ENCODE measurements at places on chromosomes 12 and 14.

DNA sequence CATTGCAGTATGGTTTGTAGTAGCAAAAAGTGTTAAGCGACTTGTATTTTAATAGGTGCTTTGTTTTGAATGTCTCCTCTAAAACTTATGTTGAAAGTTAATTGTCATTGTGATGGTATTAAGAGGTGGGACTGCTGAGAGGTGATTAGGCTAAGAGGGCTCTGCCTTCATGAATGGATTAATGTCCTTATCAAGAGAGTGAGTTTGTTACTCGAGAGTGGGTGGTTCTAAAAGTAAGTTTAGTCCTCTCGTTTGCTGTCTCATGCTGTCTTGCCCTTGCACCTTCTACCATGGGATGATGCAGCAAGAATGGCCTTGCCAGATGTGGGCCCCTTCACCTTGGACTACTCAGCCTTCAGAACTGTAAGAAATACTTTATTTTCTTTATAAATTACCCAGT lies 17.4 kb downstream of the ZDHHC17 start:
- DNase-seq: no peak

DNA sequence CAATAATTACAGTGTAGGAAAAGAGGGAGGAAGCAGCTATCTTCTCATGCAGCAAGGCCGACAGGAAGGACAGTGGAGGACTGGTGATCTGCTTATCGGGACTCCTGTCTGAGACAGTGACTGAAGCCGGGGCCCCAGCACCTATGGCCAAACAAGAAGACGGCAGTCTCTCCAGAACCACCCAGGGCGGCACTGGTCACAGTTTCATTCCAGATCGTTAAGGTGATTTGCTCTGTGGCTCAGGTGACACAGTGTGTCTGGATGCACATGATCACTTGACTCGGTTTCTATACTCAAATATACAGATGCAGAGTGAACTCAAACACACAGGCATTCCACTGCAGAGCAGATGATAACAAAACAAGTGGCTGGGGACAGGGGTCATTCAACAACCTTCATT lies 52.1 kb upstream of the CORO1C start:
- DNase-seq: no peak

GRCh38 chr12:29030006-29030405 lies 119.1 kb upstream of the FAR2 start:
- no peak for DNase-seq

- no peak for DNase-seq
Measured at GRCh38 chr12:98227162-98227561, 288.2 kb upstream of the TMPO start.

GRCh38 chr12:73892201-73892600 lies 645.4 kb upstream of the ATXN7L3B start:
- DNase-seq: no peak

GRCh38 chr14:21024585-21025370 lies at the start of gene NDRG2:
NDRG2 (minus strand) TSS chr14:21025061; CDS start chr14:21023315, 1,746 bp downstream.
- no peak for DNase-seq

- no peak for DNase-seq
Measured at GRCh38 chr14:95948558-95948981, 71.9 kb downstream of the TUNAR start.

DNA sequence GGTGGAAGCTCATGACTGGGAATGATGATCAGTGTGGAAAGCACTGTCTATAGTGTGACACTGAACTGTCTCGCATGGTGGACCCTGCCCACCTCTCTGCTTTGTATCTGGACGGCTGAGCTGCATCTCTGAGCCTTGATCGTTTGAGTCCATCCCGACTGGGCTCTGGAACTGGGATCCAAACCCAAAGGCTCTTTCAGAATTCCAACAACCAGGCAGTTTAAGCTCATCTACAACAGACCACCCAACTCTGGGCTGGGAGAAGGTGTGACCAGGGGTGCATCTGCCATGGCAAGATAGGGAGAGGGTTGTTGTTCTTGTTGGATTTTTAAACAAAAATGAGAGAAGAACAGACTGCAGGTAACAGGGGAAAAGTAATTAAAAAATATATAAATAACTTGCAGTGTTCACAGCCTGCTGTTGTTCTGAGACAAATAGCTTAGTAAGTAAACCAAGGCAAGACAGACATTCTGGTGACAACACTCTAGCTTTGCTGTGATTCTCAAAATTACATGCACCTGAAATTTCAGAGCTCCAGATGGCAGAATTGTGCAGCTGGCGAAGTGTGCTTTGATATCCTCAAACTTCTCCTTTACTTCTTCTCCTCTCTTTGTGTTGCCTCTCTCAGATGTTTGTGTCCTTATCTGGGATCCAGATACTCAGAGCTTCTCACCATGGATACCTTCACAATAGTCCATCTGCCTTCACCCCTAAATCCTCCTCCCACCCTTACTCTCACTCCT lies 209.6 kb downstream of the EMP1 start:
- no peak for DNase-seq

- no peak for DNase-seq
Measured at GRCh38 chr14:77868552-77869285, 68.8 kb downstream of the ADCK1 start.

DNA sequence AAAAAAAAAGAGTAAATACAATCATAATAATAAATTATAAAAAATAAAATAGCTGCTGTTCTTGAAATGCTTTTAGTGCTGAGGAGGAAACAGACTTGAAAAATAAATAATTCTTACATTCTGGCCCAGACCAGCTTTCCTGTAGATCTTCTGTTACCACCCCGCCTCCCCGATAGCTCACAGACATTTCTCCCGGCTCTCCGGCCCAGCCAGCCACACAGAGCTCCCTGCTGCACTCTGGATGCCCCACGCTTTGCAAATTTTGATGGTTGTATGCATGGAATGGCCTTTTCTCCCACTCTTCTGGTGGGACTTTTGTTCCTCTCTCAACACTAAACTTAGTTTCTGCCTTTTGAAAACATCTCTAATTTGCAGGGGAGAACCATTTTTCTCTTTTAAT lies 249.3 kb downstream of the ATP23 start:
- DNase-seq: no peak

DNA sequence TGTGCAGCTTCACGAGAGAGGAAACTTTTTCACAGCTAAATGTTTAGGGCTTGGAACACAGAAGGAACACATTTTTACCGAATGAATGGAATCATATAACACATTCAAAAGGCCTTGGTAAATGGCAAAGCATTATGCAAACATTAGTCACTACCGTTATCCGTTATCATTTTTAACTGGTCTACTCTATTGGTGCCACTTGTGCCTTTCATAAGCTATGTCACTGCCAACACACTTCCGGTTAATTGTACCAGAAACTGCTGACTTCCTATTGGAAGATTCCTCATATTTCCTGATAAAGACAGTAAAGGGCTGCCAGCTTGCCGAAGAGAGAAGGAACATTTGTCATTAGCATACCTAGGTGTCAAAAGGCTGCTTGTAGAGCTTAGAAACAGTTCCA lies 169.2 kb downstream of the APAF1 start:
- no peak for DNase-seq

DNA sequence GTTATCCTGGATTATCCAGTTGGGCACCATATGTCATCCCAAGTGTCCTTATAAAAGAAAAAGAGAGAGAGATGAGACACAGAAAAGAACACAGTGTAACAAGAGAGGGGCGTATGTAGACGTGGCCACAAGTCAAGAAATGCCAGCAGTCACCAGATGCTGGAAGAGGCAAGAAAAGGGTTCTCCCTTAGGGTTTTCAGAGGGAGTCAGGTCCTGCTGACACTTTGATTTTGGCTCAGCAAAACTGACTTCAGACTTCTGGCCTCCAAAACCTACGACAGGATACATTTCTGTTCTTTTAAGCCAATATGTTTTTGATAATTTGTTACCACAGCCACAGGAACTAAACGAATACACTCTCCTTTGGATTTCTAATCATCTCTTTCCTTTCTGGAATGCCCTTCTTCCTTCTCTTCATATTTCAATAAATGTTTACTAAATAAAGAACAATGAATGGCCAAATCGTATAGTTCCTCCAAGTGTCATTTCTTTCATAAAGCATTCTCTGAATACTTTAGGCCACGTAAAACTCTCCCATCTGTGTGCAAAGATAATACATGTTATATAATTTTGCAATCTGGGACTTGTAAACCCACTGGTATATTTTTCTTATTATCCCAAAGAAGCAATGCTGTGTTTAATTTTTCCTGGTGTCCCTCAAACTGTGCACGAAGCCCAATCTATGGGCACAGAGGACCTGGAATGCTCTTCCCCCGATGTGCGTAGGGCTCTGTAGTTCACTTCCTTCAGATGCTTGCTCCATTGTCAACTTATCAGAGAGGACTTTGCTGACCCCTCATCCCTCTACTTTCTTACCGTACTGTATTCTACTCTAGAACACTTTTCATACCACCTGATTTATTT lies 303.6 kb downstream of the CEP128 start:
- DNase-seq: no peak

- DNase-seq: no peak
Measured at GRCh38 chr12:32431025-32431424, 31.7 kb downstream of the FGD4 start.

GRCh38 chr14:77148510-77149231 lies 7.1 kb upstream of the ZDHHC22 start:
- DNase-seq: no peak

Data from inflammatory macrophage treated with lipopolysaccharide for 1 hour (primary cell).